ENCODE measurements at places on chromosomes 3 and 15.

DNA sequence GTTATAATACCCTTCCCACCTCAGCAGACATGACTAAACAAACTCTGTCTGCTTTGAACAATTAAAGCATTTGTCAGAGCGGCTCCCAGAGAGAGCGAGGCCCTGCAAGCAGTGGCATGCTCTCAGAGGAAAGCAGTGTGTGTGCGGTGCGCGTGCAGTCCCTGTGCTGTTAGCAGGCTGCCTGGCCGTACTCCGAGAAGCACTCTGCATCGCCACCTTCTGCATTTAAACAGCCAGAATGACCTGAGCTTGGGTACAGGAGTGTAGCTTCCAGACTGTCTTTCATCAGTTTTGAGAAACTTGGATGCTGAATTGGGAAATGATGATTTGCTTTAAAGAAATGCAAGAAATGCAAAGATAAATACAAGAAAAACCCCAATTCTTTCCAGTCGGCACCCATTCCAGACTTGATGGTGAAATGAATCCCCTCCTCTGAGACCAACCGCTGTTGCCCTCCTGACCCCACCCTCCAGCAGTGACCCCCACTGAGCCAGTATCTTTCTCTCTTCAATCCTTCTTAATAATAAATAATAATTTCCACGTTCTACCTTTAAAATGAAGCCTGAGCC lies 113.5 kb downstream of the VGLL4 start:
- no peak for DNase-seq

- DNase-seq, result peak; percentile 99
Observed at GRCh38 chr15:58749532-58750337, at the start of gene ADAM10. ADAM10 (minus strand) TSS chr15:58749707; CDS start chr15:58749534, 173 bp downstream.

GRCh38 chr3:194208709-194209108 lies 72.8 kb downstream of the HES1 start:
- no peak for DNase-seq

DNA sequence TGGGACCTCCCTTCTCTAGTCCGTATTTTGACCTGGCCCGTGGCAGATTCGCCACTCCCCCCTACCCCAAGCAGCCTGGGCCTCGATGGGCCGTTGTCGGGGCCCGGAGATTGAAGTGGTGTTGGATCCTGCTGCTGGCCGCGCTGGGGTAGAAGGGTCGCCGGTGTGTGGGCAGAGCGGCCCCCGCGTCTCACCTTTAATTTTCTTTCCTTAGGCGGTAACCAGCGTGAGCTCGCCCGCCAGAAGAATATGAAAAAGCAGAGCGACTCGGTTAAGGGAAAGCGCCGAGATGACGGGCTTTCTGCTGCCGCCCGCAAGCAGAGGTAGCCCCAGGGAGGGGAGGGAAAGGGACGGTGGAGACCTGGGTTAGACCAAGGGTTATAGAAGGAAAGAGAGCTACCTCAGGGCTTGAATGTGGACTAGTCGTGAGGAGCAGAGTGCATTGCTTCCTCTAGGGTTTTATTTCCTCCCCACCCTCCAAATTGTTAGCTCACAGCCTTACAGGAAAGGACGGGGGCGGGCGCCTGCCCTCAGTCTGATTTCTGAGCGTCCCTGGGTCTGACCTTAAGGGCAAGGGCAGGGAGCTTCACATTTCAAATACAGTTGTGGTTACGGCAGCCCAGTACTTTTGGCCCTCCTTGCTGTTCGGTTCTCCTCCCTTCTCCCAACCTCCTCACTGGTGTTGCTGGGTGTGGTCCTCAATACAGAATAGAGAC lies 799 bp downstream of the SERF2 start:
- DNase-seq, result no peak

- DNase-seq, result peak; percentile 72
Observed at GRCh38 chr3:197520311-197521276, 35.2 kb downstream of the BDH1 start.

DNA sequence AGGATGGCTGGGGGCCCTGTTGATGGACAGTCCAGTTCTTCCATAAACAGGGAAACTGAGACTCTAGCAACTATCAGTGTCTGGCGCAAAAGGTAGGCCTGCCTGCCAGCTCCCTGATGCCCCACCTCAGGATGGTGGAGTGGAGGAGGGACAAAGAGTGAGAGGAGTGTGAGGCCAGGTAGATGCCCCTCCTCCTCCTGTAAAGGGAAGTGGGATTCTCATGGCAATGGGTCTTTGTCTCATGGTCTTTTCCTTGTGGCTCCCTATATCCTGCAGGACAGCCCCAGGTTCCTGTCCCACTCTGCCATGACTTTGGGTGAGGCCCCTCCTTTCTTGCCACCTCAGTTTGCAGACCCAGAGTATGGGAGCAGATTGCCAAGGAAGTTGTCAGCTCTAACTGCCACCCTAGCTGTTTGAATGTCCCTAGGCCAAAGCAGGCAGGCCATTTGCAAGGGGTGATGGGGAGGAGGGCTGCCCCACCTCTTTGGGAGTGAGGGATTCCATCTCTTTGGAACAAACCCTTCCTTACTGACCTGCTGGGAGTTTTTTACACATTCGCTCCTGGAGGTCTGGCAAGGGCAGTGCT lies 2.8 kb upstream of the DNAH1 start:
- DNase-seq, result no peak

GRCh38 chr3:52213005-52213404 lies 12.4 kb downstream of the TLR9 start:
- DNase-seq, result no peak

DNA sequence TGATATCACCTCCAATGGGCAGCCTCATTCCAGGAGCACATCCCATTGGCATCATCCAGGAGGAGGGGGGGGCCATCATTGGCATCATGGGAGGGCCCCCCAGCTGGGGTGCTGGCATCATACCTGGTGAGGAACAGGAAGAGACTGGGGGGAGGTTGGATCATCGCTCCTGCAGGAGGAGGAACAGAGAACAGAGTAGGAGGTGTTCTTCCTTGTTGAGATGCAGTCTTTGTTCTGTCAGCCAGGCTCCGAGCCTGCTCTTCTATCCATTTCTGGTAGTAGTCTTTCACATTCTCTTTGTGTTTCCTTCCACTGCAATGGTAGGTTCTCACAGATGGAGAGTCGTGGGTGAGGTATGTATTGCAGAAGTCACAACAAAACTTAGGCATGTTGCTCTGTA lies 16.7 kb upstream of the ERICH6 start:
- no peak for DNase-seq

- DNase-seq, result no peak
Observed at GRCh38 chr15:88066636-88067330, 189.8 kb downstream of the NTRK3 start.

DNA sequence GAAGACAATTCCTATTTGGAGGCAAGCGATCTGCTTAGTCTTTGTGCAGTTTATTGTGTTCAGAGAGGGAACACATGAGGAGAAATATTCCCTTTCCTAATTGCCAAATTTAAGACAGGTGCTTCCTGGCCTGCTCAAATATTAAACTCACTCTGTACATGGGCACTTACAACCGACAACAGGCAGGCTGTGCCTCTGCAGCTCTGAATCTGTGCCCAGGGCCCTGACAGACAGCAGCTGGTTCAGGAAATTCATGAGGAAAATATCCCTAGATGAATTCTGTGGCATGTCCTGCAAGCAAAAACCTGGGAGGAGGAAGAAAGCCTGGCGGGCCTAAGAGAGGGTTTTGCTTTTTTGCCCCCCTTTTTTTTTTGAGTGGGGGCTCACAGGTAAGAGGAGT lies 169.3 kb upstream of the TRIM42 start:
- DNase-seq, result no peak

- no peak for DNase-seq
Observed at GRCh38 chr15:43118829-43119228, 13.0 kb upstream of the UBR1 start.

GRCh38 chr3:124157748-124158147 lies 165.8 kb upstream of the ROPN1 start:
- no peak for DNase-seq

DNA sequence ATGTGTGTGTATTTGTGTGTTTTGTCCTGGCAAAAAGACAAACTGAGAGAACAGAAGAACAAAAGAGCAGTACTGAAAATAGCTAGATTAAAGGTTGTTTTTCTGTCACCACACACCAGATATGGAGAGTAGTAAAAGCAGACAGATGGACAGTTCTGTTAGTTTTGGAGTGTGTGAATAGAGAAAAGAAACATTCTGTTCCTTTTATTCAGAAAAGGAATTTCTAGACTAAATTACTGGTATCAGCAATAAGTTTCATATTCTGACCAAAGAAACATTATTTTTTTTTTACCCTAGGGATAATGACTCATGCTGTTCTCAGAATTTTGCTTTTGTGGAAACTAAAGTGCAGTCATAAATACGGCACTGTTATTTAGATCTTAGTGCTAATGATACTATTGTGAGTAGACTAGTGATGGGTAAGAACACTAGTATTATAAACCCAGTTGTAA lies 32.9 kb downstream of the PIK3CA start:
- no peak for DNase-seq

DNA sequence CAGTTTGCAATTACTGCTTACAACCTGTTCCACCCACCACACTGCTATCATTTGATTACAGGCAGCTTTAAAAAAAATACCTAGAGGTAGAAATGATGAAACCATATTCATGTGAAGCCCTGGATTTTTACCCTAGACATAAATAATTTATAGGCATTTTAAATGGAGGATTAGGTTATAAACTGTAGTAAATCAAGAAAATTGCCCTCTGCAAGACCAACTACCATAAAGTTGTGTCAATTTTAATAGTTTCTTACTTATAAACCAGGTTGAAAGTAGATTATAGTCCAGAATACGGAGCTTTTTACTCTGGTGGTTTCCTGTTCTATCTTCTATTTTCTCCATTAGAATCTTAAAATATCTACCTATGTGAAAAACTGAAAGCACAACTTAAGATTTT lies 13.9 kb downstream of the TNIK start:
- no peak for DNase-seq

DNA sequence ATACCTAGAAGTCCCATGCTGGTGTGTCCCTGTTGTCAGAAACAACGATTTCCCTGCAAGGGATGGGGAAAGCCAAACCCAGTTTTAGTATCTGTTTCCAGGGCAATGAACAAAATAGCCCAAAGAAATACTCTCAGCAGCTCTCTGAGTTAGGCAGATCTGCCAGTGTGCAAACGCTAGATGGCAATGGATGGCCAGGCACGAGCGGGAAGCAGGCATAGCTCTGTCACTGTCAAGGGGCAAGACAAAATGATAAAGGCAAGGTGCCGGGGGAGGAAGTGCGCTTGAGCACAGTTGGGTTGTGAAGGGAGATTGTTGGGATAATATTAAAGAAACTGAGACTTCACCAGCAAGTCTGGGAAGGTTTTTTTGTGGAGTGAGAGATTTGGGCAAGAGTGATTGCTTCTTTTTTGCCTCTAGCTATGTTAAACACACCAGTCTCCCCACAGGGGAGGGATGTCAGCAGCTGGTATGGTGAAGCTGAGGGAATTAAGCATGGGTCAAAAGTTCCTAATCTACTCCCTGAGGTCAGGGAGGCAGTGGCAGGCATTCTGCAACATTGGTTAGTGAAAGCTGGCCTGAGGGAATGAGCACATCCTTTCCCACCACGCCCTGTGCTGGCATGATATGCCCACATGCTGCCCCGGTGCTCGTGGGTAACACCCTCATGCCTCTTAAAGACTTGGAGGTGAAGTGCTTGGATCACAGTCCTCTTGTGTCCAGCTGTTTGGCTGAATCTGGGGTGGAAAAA lies 117.5 kb downstream of the PDCD6IP start:
- DNase-seq, result peak; percentile 71

DNA sequence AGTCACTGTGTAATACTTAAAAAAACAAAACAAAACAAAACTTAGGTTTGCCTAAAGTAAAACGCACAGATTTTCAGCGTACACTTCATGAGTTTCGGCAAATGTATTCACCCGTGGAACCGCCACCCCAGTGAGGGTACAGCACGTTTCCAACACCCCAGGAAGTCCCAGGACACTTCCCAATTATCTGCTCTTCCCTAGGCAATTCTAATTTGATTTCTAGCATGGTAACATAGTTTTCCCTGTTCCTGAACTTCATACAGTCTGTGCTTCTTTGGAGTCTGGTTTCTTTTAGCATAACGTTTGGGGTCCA lies 497 bp upstream of the CLASP2 start:
- DNase-seq, result no peak

GRCh38 chr15:63163217-63163616 lies 5.9 kb upstream of the RPS27L start:
- DNase-seq, result no peak

DNA sequence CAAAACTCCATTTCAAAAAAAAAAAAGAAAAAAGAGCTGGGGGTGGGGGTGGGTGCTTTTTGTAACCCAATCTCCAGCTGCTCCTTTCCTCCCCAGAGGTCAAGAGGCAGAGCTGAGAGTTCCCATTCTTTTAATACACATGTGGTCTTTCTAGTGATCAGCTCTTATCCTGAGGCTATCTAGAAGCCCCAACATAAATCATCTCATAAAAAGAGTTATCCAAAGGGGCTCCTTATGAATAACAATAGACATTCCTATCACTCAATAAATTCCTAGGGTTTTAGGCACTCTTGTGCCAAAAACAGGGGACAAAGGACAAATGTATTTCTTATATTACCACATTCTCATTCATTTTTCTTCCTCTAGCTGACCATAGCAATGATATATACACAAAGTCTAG lies 25.1 kb upstream of the GAP43 start:
- no peak for DNase-seq

GRCh38 chr3:127745656-127746399 lies 73.1 kb downstream of the ABTB1 start:
- no peak for DNase-seq

DNA sequence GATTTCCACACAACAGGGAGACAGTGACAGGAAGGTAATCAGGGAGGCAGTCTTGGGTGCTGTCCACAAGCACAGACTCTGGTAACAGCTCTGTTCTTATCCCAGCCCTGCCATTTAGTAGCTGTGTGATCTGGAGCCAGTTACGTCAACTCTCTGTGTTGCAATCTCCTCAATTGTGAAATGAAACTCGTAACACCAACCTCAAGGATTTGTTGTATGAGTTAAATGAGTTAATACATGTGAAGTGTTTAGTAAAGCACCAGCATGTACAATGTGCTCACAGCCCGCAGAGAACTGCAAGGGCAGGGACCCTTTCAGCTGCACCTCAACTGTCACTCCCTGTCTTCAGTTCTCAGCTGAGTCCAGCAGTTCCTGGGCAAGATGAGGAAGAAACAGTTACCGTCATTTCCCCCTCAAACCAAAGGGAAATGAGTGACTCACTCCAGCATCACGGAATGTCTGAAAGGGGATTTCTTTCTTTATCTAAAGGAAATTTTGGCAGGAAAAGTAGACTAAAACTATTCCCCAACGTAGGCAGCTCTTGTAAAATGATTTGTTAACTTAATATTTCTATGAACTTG lies 39.9 kb upstream of the MB21D2 start:
- DNase-seq, result no peak

All from WERI-Rb-1 (cell line).